Stimulated activated CD4-positive, alpha-beta T cell treated with anti-CD3 and anti-CD28 coated beads, Interleukin-12 subunit alpha, Interleukin-12 subunit beta, amount 100 ng/mL, for 24 hours (primary cell): ENCODE measurements at places on chromosomes 4 and X.

- no peak for DNase-seq
These were observed 135.7 kb upstream of the MAMLD1 start for GRCh38 chrX:150227321-150227860.

- DNase-seq, result no peak
These were observed 51.6 kb downstream of the RTL5 start for GRCh38 chrX:72080150-72080549.

- DNase-seq, result no peak
These were observed 27.2 kb downstream of the BST1 start for GRCh38 chr4:15729910-15730533.

DNA sequence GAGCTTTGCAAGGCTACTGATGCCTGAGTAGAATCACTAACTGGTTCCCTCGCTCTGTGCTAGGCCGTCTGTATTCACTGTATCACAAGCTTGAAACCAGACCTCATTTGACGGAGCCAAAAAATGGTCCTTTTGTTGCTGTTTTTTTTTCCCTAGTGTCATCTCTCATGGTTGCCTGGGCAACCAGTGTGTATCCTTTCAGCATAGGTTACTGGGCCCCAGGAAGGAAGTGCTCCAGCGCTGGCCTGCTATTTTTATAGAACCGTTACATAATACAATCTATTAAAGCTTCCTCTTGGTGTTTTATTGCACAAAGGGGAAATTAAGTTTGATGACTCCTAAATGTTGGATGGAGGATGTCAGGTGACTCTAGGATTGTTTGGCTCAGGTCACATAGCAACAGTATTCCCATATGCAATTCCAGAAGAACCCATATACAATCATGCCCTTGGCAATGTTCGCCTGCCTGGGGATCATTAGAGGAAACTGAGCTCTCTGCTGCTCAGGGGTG is 220.4 kb downstream of the SPRY1 start:
- no peak for DNase-seq

DNA sequence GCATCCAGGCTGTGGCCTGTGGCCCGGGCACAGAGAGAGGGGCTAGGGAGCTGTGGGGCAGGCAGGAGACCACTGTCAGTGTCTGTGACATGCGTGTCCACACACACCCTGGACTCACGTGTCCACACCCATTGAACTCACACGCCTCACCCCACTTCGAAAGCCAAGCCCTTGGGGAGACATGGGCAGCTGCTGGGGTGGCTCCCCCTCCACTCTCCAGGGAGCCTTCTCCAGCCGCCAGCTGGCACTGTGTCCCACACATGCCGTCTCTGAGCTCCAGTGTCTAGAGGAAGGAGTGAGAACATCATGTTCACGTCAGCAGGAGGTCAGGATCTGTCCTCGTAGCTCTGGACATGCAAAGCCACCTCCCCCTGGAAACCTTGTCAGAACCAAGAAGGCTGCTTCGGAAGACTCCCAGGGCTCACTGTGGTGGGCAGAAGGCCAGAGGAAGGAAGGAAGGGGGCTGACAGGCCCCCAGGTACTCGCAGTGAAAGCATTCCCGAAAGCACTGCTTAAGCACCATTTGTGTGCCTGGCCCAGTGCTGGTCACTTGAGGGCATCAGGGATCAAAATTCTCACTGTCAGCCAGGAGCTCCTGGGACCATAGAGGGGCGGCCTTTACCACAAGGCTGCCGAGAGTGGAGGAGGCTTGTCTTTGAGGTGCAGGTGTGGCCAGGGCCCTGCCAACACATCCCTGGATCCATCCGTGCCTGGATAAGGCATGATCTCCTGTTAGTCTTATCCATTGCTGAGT is 61.4 kb downstream of the HTRA3 start:
- DNase-seq, result no peak

- no peak for DNase-seq
These were observed 34.1 kb upstream of the GUCY1B1 start for GRCh38 chr4:155724731-155725130.

DNA sequence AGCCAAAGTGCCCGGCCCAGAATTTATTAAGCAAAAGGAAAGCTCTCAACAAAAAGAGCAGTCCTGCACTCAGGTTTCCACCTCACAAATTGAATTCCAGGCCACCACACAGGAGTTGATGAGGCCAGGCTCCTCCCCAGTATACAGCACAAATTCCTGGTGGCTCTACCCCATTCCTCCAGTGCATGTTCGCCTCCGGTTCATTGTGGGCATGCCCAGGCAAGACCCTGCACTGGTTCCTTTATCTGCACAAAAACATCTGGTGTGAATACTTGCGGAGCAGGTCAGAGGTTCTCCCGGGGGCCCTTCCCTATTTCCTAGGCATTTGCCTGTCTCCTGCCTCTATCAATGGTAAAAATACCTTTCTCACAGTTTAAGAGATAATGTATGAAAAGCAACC is 195.2 kb upstream of the ANXA10 start:
- no peak for DNase-seq

DNA sequence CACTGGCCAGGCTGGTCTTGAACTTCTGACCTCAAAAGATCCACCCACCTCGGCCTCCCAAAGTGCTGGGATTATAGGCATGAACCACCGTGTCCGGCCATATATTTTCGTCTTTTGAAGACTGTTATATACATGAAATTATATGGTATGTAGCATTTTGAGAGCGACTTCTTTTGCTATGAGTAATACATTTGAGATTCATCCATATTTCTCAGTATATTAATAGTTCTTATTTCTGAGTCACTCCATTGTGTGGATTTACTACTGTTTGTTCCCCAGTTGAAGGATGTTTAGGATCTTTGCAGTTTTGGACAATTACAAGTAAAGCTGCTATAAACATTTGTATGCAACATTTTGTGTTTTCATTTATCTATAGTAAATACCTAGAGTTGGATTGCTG is 34.9 kb downstream of the GNL3L start:
- DNase-seq, result no peak

DNA sequence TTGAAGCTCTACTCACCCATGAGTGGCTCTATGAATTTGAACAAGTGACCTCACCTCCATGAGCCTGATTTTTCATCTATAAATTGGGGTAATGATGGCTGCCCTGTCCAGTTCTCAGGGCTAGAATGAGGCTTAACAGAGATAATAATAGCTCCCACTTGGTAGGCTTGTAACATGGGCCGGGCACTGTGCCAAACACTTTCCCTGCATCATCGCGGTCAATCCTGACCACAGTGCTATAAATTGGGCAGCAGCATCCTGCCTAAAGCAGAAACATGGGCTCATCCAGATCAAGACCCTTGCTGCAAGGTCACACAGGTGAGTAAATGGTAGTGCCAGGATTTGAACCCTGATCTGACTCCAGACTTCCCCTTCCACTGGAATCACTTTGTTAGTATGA is 12.8 kb downstream of the APLN start:
- DNase-seq, result no peak

DNA sequence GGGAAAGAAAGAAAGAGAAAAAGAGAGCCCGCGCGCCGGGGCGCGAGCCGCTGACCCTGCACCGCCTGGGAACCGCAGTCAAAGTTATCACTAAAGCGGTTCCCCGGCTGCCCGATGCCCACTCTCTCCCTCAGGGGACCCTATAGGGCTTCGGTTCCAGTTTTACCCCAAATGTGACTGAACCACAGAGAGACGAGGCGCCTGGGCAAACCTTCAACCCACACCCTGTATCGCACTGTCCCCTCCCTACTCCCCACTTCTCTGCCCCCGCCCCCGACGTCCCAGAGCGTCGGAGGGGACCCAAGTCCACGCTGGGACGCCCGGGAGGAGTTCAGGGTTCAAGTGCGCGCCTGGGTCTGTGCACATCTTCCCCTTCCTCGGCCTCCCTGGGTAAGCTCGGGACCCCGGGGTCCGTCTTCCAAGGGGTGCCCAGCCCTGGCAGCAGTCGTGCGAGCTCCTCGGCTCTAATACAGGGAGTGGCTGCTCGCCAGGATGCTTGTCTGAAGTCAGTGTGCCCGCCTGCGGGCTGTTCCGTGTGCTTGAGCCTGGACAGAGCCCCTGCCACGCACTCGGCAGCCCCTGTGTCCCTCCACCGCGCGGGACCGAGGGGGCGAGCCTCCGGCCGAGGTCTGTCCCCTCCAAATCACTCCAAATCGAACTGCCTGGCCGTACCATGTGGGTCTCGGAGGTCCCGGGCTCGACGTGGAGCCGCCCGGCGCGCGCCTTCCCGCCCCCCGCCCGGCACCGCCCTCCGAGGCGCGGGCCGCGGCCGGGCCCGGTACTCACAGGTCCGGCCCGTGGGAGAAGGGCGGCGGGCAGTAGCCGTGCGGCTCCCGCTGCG is 960 bp downstream of the TRPC3 start:
- DNase-seq, result peak; percentile 3

- DNase-seq, result no peak
These were observed 3.4 kb downstream of the GPKOW start for GRCh38 chrX:49120091-49120490.

GRCh38 chr4:54620773-54621172 is 37.0 kb upstream of the KIT start:
- DNase-seq, result no peak

GRCh38 chrX:69932323-69932722 is 117.4 kb downstream of the AWAT2 start:
- no peak for DNase-seq

GRCh38 chr4:8900588-8900987 is 28.9 kb upstream of the HMX1 start:
- DNase-seq, result no peak

DNA sequence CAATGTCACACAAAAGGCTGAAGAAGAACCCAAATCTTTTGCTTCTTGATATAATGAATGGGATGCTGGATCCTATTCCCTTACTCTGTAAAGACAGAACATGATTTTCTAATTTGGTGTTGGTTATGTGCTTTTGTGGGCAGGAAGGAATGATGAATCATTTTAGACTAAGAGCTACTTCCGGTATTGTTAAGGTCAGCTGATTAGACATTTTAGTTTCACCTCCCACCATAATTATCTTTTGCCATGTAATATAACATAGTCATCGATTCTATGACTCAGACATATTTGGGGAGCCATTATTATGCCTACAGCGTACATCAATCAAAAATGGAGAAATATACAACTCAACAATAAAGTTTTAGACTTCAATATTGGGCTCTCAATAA is 265.3 kb downstream of the ZNF674 start:
- DNase-seq, result no peak
